ENCODE measurements at places on chromosomes 5 and 9.

- no peak for DNase-seq
These were observed 29.5 kb downstream of the SPATA31C2 start for GRCh38 chr9:88108779-88109178.

DNA sequence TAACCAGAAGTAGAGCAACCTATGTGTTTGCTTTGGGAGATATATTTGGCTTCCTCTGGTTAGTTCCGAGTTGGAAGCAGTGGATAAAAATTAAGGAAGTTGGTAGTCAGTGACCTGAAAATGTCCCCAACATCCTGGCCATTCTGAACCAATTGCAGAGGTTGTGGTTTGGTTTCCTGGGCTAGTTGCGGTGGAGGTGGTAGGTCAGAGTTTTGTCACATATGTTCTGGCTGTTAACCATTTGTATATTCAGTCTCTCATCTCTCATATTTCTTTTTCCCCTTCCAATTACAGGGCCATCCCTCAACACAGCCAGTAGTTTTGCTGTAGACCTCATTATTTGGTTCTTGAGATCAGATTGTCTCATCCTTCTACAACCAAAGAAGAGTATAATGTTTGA, 1026.9 kb downstream of the PTPRD start:
- no peak for DNase-seq

- peak; percentile 85 for DNase-seq
These were observed 544 bp downstream of the NPM1 start for GRCh38 chr5:171387970-171388815.

GRCh38 chr9:13689925-13690324, 410.4 kb upstream of the MPDZ start:
- DNase-seq, result no peak

- peak; percentile 41 for DNase-seq
These were observed 13.8 kb downstream of the CD74 start for GRCh38 chr5:150398722-150399523.

DNA sequence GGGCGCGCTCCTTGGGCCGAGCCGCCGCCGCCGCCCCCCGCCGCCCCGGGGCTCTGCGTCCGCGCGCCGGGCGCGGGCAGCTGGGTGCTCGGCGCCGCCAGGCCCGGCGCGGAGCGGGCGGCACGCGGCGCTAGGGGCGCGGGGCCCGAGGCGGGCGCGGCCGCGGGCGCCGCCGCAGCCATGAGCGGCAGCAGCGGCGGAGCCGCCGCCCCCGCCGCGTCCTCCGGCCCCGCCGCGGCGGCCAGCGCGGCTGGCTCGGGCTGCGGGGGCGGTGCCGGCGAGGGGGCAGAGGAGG, 351 bp downstream of the TRIO start:
- DNase-seq, result no peak

GRCh38 chr9:84557751-84558150, 111.8 kb upstream of the NTRK2 start:
- DNase-seq, result no peak

DNA sequence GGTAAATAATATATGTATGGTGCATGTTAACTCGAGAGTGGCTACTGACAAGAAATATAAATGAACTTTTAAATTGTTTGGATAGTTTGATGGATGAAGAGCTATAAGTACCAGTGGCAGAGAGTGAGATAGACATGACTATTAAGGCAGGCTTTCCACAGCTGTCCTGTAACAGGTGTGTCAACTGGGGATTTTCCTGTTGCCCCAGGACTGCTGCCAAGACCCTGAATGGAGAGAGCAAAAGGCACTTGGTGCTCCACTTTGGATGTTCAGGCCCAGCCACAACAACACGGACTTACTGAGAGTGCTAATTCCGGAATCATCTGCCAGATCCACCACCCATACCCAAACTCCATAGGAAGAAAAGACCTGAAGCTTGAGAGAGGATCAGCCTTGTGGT, 215.1 kb downstream of the SEC61B start:
- no peak for DNase-seq

DNA sequence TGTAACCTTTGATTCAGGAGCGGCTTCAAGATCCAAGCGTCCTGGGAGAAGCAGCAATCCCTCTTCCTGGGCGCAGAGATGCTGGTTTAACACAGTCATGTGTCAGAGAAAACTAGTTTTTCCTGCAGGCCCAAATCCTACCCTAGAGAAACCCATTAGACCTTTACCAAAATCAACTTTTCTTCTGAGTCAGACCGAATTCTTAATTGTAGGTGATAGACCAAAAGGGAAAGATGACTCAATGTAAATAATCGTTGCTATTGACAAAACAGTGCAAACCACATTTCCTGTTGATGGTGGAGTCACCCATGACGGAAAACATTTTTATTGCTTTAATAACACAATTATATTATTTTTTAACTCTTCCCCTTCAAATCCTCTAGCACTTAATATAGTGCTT, 40.1 kb downstream of the SLC1A1 start:
- DNase-seq, result no peak

- DNase-seq, result no peak
These were observed 619.4 kb downstream of the TLE1 start for GRCh38 chr9:81069923-81070322.

DNA sequence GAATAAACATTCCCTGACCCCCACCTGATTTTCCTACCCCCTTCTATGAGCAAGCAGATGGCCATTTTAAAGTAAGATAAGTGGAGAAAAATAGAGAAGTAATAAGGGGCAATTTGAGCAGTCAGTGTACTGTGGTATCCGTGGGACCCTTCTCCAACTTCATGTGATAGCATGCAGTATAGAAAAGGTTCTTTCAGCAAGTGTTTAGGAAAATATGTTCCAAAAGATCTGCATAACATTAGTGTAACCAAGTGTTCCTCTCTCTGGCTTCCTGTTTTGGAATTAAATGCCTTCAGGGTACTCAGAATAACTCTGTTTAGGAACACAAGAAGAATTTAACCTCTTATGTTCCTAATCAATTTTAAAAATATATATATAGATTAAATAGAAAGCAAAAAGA, 134.9 kb downstream of the ATG10 start:
- DNase-seq, result peak; percentile 36

DNA sequence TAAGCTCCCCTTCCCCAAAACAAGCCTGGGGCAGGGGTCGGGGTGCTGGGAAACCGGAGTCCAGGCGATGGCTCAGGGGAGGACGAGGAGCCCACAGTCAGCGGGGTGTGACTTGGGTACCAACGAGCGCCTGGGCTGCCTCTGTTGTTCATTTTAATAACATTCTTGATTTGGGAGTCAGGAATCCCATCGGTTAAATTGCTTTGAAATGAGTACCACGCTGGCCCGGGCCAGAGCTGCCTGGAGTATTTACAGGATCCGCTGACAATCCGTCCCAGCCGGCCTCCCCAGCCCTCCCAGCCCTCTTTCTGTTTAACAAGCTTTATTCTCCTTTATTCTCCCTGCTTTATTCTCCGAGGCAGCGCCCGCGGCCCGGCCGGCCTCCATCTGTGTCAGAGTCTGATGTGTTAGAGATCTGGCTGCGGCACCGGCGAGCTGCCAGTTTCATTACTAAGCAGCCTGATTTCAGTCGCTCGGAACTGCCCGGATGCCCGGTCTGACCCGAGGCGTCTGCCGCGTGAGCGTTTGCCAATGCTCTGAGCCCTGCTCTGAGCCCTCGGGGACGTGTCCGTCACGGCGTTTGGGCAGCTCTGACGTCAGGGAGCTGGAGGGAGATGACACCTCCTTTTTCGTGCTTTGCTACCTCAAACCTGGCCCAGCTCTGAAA, 16.5 kb upstream of the QRFP start:
- no peak for DNase-seq

DNA sequence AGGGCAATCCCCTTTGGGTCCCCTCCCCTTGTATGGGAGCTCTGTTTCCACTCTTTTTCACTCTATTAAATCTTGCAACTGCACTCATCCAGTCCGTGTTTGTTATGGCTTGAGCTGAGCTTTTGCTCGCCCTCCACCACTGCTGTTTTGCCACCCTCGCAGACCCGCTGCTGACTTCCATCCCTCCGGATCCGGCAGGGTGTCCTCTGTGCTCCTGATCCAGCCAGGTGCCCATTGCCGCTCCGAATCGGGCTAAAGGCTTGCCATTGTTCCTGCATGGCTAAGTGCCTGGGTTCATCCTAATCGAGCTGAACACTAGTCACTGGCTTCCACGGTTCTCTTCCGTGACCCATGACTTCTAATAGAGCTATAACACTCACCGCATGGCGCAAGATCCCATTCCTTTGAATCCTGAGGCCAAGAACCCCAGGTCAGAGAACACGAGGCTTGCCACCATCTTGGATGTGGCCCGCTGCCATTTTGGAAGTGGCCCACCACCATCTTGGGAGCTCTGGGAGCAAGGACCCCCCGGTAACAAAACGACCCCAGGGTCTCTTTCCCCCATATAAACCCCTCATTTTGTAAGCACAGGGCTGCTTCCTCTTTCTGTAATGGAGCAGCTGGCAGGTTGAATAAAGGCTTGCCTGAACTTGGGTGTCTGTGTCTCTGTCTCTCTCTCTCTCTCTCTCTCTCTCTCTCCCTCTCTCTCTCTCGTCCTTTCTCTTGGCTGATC, 1166.2 kb downstream of the TAF11L14 start:
- no peak for DNase-seq

GRCh38 chr5:38854907-38855306, 9.1 kb downstream of the OSMR start:
- no peak for DNase-seq

DNA sequence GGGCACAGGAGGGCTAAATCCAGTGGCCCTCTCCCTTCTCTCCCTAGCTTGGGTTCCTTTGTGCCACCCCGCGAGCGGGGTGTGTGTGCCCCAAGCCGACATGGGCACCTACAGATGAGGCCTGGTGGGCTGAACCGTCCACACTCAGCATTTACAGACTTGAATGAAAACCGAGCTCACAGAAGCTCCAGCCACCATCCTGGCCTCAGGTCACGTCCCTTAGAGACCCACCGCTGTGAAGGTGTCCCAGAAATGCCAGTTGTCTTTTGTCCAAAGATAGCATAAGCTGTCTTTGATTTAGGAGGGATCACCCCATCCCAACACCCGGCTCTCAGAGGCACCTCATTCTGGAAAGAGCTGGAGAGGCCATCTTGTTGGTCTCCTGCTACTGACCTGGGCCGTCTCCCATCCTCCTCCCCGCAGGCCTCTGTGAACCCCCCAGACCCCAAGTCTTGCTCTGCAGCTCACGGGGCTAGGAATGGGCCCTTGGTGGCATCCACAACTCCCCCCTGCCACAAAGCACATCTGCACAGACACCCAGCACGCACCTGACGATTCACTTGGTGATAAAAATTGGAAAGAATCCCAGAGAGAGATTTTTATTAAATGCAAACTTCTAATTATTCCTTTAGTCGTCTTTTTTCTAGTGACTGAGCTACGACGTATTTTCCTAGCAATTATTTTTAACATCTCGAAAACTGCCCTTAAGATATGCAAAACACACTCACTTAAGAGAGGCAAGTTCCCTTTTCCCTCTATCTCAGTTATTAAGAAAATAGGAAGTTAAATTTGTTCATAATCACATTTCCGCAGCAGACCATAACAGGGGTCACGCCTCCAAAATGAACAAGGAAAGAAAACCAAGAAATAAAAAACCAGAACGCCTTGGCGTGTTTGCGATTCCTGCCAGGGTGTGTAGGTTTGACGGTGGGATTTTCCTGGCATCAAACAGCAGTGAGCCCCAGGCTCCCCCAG, 80.5 kb upstream of the LMX1B start:
- DNase-seq, result peak; percentile 79

- no peak for DNase-seq
These were observed 55.2 kb upstream of the PSD2 start for GRCh38 chr5:139740138-139740991.

DNA sequence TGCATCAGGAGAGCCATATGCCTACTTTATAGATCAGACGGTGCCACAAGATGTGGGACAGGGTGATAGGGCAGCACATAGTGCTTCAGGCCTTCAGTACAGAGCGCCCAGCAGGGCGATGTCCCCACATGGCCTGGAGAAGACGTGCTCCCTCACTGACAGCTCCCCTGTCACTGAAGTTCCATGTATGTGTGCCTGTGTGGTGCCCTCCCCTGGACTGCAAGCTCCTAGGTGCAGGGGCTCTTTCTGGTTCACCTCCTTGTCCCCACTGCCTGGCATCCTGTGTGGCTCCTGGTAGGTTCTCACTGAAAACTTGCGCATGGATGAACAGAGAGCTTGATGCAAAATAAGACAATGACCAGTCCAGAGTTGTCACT, 233.1 kb downstream of the GADD45G start:
- no peak for DNase-seq

- DNase-seq, result no peak
These were observed 32.4 kb upstream of the SLC25A51 start for GRCh38 chr9:37936376-37936775.

Data from suppressor macrophage (primary cell).